ENCODE measurements at places on chromosomes 2 and 18. TPM values are rescaled to one million over a fixed set of nuclear protein-coding genes. Genes with fewer than 3 reads are reported as not detected.

Gene WDR75
- total RNA-seq, result 46.5 TPM

Gene ARHGAP25
- 54.0 TPM for total RNA-seq

Gene HJURP
- 147 TPM for total RNA-seq

Gene SLC9A4
- total RNA-seq, result 0.11 TPM

Gene FAM228A
- 0.48 TPM for total RNA-seq

Gene CYP26B1
- total RNA-seq, result not detected

Gene DSG1
- total RNA-seq, result not detected

Gene HOXD1
- total RNA-seq, result not detected

Gene RPL31
- 1,159 TPM for total RNA-seq

Gene CPLX4
- total RNA-seq, result not detected

Gene DSEL
- 0.15 TPM for total RNA-seq

Gene MOGAT1
- total RNA-seq, result not detected

Gene FOXI3
- not detected for total RNA-seq

Gene GTF2A1L
- total RNA-seq, result not detected

Gene MALL
- total RNA-seq, result not detected

Gene REG3G
- not detected for total RNA-seq

Gene IL1F10
- not detected for total RNA-seq

Gene NCL
- total RNA-seq, result 986 TPM

Gene IL36A
- total RNA-seq, result not detected

Gene SP100
- 131 TPM for total RNA-seq

Gene NT5C1B
- total RNA-seq, result not detected

Gene SDC1
- not detected for total RNA-seq

Gene LYG1
- total RNA-seq, result 0.58 TPM

Gene CD207
- total RNA-seq, result not detected

Gene CYP1B1
- 40.8 TPM for total RNA-seq

Gene ELOA2
- not detected for total RNA-seq

Gene ANKRD39
- total RNA-seq, result 52.3 TPM

Gene MPP4
- total RNA-seq, result not detected

Gene FNDC4
- 0.21 TPM for total RNA-seq

Gene SOX11
- total RNA-seq, result not detected

Gene ARHGAP15
- 93.3 TPM for total RNA-seq

Gene CTIF
- 8.2 TPM for total RNA-seq

Gene C1GALT1C1L
- total RNA-seq, result not detected

Gene NCKAP1
- total RNA-seq, result 7.6 TPM

Gene GCKR
- total RNA-seq, result not detected

Gene DYSF
- not detected for total RNA-seq

Gene NEU4
- 1.1 TPM for total RNA-seq

Gene CRYGC
- total RNA-seq, result not detected

Gene KIAA2012
- total RNA-seq, result not detected

Gene LYPD1
- not detected for total RNA-seq

Gene TNFRSF11A
- 26.8 TPM for total RNA-seq

Gene SERPINB2
- total RNA-seq, result not detected

Gene GPAT2
- 28.2 TPM for total RNA-seq

Gene EMX1
- total RNA-seq, result not detected

Gene IL1A
- 4.3 TPM for total RNA-seq

All from activated T-helper 17 cell treated with anti-CD3 and anti-CD28 coated beads, Interleukin-2, amount 50 U/mL, for 72 hours (primary cell).